Kidney tubule cell (primary cell): ENCODE measurements at places on chromosomes 7 and 10.

- DNase-seq = no peak
These were observed 14.1 kb downstream of the STAG3 start for GRCh38 chr7:100191775-100192174.

- no peak for DNase-seq
These were observed 324.3 kb downstream of the PTPRN2 start for GRCh38 chr7:158263110-158263963.

DNA sequence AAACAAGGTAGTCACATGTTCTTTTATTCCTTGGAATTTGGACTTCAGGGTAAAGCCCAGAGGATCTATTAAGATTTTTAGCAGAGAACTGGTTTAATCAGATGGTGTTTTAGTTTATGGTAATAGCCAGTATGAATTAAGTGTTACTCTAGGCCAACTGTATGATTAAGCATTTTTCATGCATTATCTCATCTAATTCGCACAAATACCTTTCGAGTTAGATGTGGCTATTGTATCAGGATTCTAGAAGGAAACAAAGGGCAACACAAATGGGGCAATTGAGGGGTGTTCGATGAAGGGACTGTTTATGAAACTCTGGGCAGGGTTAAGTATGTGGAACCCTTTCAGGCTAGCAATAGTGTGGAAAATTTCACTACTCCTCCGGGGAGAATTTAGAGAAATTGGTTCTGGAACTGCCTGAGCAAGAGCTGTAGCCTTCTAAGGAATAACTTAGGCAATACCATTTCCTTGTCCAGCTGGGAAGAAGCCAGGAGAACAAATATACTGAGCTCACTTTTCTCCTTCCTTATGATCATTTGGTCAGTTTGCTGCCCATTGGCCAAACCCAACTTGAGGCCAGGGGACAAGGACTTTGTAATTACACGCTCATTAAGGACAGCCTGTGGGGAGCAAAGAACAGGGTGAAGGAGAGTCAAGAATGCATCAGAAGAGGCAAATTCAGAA is 319.0 kb upstream of the FZD1 start:
- peak; percentile 23 for DNase-seq

DNA sequence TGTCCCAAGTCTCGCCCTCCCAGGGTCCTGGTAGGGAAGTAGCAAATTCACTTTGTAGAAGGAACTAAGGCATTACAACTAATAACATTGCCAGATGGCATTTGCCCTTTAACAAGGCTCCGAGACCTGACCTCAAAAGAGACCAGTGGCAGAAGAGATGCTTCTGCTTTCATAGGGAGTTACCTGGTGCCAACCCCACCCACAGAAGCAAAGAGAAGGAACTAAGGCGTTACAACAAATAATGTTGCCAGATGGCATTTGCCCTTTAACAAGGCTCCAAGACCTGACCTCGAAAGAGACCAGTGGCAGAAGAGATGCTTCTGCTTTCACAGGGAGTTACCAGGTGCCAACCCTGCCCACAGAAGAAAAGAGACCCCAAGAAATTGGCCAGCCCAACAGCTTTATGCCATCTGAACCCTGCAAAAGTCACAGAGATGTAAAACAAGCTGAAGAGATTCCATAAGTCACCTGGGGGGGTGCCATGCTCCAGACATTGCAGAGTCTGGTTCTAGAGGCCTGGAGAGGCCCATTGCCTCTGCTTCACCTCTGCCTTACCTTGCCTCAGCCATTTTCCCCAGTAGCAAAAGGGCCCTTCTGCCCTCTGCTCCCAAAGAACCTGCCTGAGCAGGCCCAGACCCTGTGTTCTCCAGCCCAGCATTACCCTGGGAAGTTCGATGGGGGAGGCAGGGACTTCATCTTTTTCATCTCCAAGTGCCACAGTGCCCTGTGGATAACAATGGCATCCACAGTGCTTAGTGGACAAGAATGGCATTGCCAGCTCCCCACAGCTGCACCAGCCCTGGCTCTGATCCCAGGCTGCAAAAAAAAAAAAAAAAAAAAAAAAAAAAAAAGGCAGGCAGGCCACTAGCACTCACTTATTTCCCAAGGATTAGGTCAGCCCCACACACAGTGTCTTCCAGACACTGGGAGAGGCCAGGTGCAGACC is 179.5 kb upstream of the PLXNA4 start:
- DNase-seq = peak; percentile 22

DNA sequence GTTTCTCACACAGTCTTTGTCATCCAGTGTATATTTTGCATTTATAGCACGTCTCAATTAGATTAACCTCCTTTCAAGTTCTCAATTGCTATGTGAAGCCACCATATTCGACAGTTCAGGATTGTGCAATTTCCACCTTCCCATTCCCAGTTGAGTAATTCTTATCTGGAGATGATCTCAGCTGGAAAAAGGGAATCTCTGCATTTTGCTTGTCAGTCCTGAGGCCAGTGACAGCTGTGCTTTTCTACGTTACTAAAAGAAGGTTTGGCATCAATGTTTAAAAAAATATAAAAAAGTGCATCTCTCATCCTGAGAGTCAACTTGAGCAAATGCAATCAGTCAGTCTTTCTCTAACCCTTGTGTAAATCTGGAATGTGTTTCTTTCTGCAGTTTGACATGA is 247.7 kb downstream of the PRKG1 start:
- no peak for DNase-seq

- DNase-seq = no peak
These were observed 1167.6 kb downstream of the NXPH1 start for GRCh38 chr7:9600974-9601373.

- DNase-seq = no peak
These were observed 51.8 kb upstream of the RHEB start for GRCh38 chr7:151571471-151571870.

- peak; percentile 68 for DNase-seq
These were observed 144.4 kb downstream of the DYNC1I1 start for GRCh38 chr7:95916573-95917297.

GRCh38 chr7:42046483-42046882 is 190.5 kb downstream of the GLI3 start:
- DNase-seq = no peak

GRCh38 chr7:97145068-97145467 is 27.6 kb downstream of the SDHAF3 start:
- DNase-seq = peak; percentile 35

DNA sequence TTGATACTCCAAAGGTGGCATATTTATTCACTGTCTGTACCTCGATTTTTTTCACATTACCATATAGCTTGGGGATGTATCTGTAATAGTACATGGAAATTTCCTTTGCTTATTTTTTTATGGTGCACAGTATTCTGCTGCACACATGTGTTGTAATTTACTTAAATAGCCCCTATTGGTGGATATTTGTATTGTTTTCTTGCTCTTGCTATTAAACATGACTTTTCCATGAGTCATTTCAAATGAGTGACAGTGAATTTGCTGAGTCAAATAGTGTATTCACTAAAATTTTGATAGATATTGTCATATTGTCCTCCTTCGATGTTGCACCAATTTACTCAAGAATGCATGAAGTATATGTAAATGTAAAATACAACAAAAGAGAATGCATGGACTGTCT is 122.7 kb upstream of the STEAP4 start:
- peak; percentile 33 for DNase-seq

DNA sequence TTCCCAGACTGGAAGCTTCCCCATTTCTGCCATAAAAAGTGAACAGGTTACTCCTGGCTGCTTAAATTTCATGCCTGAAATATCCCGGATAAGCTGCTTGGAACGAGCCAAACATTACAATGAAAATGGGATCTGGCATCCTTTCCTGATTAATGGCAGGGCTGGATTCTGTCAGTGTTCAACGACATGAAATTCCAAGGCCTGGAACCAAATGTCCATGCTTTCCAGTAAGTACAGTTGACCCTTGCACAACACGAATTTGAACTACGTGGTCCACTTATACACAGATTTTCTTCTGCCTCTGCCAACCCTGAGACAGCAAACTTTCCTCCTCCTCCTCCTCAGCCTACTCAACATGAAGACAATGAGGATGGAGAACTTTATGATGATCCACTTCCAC is 65.4 kb downstream of the SGMS1 start:
- no peak for DNase-seq

DNA sequence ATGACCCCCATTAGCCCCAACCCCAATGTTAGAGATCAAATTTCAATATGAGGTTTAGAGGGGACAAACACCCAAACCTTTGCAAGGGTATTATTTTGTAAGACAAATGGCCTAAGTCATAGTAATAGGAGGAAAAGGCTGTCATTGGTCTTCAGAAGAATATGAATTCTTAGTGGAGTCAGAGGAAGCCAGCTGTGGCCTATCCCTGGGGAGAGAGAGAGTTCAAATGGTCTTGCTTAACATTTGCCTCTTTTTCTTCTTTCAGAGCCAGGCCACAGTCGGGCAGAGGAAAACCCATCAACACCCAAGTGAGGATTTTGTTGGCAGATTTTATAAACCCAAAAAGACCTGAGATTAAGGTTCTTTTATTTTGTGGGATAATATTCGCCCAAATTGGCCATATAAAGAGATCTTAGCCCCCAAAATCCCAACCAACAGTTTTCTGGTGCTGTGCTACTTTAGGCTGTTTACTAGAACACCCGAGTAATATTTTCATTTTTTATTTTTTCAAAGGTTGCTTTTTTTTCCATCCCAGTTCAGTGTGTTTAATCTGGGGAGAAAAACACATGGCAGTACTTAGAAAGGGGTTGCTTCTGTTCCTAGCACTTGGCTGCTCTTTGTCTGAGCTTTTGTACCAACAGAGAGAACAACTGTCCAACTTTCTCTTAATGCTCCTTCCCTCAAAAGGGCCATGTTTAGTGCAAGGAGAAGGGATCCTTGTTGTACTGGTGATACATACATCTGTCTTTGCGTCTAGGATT is 26.8 kb upstream of the ARMC3 start:
- DNase-seq = no peak

DNA sequence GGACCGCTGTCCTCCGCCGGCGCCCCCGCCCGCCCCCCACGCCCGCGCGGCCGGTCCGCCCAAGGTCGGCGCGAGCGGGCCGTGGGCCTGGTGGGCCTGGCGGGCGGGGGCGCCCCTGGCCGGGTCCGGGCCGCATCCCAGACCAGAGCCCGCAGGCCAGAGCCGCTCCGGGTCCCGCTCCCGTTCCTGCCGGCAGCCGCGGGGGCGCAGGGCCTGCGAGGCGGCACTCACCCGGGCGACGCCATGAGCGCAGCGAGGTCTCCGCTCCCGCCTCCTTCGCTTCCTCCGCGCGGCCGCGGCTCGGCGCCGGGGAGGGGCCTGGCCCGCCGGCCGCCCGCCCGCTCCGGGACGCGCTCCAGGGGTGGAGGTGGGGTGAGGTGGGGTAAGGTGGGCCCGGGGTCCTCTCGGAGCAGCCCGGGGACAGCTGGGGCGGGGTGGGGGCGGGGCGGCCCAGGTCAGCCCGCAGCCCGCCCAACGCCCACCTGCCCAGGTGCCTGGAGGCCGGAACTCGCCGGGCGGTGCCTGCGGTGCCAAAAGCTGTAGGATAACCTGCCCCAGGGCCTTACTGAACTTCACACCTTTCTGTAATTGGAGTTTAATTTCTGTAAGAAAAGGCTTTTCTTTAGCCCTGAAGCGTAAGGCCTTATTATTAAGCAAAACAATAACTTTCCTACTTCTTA is at the start of gene URGCP:
Gene URGCP (minus strand): TSS at position 266 of the 680 bp plus-strand sequence. CDS start 21 bp downstream, at position 245.
- peak; percentile 57 for DNase-seq

DNA sequence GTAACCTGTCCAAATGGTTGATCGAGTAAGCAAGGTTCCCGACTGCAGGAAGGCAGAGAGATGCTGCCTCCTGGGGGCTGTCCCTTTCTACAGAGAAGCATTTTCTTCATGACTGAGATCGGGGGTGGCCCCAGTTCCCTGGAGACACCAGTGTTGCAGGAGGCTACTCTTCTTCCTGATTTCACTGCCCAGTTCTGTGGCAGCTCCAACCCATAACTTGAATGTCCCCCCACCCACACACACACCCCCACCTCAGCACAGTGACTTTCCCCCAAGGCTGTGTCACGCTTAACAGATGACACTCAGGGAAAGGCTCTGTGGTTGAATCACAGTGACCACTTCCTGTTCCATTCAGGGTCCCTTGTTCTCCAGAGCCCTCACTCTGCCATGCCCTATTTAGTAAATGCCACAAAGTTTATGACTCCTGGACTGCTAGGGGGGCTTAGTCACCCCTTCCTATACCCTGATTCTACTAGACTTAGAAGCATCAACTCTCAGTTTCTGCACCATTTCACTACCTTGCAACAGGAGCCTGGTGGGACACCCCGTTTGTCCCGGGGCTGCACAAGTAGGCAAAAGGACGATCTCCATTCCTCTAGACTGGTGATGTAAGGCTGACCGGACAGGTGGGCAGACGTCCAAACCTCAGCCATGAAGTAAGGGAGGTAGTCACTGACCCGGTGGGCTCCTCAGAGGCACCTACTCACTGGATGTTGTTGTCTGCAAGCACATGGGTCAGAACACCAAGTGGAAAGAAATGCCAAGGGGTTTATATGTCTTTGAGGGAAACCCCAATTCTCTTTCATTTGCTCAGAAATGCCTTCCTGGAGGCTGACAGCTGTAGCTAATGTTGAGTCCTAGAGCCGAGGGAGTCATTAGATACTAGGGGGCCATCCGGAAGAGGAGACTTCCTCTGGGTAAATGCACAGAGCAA is 31.3 kb upstream of the SMC3 start:
- DNase-seq = peak; percentile 99

DNA sequence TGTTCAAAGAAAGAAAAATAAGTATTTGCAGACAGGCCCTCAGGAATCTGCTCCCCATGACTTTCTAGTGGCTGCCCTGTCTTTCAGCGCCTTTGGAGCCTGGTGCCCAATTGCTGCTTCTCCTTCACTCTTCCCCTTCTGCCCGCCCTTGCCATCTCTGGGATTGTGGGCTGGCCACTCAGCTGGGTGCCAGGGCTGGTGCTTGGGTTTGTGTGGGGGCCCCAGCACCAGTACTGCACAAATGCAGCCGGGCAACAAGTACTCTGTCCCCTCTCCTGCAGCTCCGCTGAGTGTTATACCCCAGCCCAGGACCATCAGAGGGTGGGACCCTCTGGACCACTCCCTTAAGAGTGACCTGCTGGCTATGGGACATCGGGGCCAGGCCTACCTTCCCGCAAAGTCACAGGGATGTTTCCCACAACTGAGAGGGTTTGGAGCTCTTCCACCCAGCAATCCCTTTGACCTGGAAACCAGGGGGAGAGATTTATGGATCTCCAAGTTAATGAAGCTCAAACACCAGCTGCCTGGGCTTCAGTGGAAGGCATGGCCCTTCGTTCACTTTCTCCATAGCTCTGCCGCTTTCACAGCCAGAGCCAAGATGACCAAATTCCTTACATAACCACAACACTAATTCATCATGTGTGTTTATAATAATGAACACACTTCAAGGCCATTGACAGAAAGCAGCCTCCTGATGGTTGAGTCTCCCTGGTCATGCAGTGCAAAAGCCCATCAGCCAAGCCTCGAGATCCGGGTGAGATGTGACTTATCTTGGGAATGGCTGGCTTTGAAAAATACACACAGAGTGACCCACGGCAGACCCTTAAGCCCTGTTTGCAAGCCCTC is 313.9 kb upstream of the ZNF32 start:
- DNase-seq = no peak
